ENCODE measurements at places on chromosomes 4 and X.

GRCh38 chrX:132033166-132033565 lies 10.1 kb downstream of the STK26 start:
- no peak for DNase-seq

- no peak for DNase-seq
Measured at GRCh38 chr4:128715616-128716015, 93.9 kb upstream of the JADE1 start.

GRCh38 chrX:78326401-78326800 lies 1.0 kb downstream of the CYSLTR1 start:
- DNase-seq = no peak

GRCh38 chr4:147530723-147531122 lies 49.8 kb downstream of the EDNRA start:
- no peak for DNase-seq

DNA sequence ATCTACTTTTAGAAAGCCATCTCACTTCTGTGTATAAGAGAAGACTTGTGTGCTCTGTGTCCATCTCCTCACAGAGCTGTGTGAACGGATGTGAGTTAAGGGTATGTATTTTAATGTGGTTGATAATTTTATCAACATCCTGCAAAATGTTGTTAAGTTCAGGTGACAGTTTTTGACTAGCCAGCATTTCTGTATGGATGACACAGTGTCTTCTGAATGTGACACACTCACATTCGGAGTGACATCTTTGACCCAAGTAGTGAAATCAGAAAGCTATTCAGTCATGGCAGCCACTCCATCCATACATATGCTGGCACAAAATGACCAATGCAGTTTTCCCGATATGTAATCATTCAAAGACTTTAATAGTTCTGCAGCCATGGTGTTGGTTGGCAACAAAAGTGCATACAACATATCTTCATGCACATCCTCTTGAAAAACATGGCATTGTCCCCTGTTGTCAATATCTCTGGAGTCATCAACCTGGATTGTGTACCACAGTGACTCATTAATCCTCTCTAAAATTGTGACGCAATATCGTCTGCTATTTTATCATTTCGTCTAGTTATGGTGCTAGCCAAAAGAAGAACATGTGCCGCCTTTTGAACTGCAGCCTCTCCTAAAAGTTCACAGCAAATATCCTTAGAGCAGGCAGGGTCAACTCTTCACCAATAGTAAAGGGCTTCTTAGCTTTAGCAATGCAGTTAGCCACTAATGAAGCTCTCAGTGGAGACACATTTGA lies 6.8 kb upstream of the FGF2 start:
- DNase-seq = no peak

- no peak for DNase-seq
Measured at GRCh38 chr4:163949976-163950601, 455.6 kb downstream of the TMA16 start.

- no peak for DNase-seq
Measured at GRCh38 chr4:86497980-86498862, 95.9 kb upstream of the PTPN13 start.

DNA sequence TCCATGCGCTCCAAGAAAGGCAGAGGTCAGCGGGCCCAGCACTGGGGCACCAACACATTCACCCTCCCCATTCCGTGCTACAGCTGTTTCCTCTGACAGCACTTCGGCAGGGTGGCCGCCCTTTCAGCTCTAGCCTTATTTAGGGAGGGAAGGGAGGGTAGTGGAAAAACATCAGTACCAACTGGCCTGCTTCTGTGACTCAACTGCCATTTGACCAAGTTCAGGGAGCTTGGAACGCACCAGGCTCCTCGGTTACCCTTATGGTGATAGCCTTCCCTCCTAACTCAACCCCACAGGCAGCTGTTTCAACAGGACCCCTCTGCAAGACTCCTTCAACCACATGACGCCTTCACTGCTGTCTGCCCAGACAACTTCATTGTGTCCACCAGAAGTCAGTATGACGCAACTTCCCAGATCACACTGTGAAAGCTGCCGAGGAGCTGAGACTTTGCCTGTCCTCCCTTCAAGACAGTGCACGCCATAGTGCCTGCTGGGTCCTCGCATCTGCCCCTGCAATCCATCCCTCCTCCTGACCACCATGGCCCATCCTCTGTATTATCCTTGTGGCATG lies 132.2 kb downstream of the AFAP1 start:
- no peak for DNase-seq

DNA sequence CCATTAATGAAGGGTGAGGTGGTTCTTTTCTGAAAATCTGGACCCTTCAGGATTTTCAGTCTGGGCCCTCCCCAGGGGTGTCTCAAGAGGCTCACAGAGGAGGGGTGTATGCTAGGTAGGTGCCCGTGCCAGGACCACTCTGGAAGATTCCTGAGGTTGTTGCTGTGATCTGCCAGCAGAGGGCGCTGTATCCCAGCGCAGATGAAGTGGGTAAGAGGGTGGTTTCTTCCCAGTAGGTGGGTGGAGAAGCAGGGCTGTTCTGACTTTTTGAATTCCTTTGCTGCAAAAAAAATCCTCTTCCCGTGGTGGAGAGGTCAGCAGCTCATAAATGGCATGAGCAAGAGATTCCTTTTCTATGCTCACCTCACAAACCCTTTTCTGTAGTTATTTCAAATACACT lies 51.1 kb downstream of the SCML1 start:
- DNase-seq = no peak

DNA sequence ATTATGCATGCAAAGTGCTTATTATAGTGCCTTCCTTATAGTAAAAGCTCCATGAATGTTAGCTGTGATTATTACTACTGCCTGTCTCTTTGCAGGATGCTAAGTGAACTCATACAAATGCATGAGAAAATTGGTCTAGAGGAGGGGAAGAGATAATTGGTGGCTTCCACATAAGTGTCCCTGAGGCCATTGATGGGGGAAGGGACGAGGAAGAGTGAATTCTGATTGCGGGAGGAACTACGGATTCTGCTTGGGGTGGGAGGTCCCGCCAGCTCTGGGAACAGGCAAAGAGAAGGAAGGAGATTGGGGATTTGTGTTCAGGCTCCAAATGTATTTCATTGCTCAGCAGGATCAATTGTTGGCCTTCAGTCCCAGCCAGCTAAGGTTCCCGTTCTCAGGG lies 11.6 kb upstream of the ARHGAP36 start:
- no peak for DNase-seq

DNA sequence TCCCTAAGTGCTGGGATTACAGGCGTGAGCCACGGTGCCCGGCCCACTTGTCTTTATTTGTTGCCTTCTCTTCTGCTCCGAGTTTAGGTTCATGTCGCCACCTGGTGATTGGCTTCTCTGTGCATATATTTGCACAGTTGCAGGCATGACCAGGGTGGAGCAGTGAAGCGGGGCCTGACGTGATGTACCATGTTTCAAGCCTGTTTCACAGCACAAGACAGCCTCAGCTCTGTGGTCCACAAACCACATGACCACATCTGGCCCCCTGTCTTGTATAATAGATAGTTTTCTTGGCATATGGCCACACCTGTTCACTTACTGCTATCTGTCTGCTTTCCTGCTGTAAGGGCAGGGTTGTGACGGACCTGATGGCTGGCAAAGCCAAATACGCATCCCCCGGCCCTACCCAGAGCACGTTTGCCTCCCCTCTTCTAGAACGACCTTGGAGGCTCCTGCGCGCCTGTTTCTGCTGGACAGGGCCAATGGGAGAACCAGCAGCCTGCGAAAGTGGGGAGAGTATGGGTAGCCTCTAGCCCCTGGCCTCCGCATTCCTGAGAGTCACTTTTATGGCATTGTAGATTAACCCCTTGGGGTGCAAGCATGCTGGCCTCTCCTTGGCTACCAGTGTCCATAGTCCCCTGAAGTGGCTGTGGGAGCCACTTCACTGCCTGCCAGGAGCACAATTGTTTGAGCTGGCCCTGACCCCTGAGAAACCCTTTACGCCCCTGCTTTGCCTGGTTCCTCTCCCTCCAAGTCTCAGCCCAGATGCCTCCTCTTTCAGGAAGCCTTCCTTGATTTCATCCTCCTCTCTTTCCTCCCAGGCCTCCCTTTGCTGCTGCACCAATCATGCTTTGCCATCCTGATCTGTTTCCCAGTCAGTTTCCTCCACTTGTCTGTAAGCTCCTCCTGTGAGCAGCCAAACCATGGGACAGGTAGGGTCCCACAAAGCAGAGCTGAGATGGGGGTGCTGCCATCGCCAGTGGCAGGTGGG lies 6.0 kb upstream of the SH3TC1 start:
- no peak for DNase-seq

- DNase-seq = no peak
Measured at GRCh38 chr4:125677665-125678307, 363.0 kb downstream of the FAT4 start.

DNA sequence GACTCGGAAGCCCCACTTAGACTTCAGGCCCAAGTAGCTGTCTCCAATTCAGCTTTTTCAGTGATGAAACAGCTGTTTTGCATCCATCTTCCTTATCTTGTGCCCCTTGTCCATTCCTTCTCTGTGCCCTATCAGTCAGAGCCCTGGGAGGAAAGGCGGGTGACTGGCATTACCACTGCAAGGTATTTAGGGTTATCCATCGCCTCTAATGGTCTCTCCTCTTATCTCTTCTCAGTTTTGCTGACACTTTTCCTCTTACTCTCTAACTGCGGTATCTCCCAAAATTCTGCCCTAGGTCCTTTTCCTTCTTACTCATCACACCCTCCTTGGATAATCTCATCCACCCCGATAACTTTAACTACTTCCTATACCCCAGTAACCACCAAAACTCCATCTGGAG lies 13.7 kb downstream of the GAB3 start:
- DNase-seq = no peak

GRCh38 chrX:63434665-63435064 lies 83.5 kb upstream of the SPIN4 start:
- no peak for DNase-seq

DNA sequence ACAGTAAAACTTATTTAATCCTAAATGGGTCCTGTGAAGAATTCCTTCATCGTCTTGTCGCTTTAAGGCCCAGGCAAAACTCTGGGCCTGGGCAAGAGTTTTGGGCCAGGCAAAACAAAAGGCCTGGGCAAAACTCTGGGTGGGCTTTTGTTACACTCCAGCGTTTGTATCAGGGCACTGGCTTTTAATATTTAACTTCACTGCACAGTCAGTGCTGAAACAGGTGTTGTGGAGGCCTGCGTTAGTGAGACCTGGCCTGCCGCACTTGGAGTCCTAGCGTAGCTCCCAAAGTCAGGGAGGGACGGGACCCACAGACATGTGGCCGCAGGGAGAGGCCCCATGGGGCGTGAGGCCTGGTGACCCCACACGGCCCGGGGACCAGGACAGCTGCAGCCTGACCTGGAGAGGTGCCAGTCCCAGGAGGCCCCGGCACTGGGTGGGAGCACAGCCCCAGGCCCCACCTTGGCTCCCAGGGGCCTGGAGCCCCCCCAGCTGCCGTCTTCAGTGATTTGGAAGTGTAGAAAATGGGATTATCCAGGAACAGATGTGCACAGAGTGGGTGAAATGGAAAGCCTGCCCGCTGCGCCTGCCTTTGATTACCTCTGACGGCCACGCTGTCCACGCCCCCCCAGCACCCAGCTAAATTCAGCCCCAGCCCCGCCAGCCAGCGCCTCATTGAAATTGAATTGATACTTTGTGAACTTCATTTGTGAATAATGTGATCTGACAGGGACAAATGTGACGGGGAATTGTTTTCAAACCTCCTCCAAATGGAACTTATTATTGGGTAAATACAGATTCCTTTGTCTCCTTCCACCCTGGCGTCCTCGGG lies 132.9 kb upstream of the NKX1-1 start:
- no peak for DNase-seq

DNA sequence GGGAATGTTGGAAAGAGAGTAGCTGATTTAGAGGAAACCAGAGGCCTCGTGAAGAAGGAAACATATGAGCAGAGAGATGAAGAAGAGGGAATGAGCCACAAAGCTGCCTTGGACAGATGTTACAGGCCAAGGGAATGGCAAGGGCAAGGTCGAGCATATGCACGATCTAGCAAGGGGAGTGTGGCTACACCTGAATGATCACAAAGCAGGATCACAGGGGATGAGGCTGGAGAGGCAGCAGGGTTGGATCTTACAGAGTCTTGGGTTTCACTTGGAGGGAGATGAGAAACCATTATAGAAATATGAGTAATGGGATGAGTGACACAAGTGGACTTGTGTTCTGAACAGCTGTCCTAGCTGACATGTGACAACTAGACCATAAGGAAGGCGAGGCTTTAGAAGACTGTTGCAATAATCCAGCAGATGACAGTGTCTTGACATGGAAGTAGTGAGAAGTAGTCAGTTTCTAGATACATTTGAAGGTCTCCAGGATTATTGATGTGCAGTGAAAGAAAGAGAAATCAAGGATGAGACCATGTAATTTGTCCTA lies 58.7 kb downstream of the RASGEF1B start:
- DNase-seq = no peak

DNA sequence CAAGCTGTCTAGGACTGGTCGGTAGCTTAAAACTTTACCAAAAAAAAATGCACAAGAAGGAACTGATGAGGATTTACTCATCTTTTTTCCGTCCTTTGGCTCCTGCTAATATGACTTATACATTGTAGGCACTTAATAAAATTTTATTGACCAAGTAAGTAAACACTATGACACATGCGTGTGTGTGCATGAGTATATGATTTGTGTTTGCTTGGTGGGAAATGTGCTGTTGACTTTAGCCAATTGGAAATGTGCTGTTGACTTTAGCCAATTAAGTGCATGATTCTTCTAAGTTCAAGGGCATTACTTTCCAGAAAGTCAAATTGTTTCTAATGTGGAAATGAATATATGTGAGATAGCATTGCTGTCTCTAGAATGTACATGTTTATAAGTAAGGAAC lies 78.3 kb downstream of the FIP1L1 start:
- no peak for DNase-seq

- DNase-seq = no peak
Measured at GRCh38 chr4:129994715-129995114, 898.8 kb downstream of the C4orf33 start.

- no peak for DNase-seq
Measured at GRCh38 chr4:181784881-181785280, 458.3 kb upstream of the TENM3 start.

- DNase-seq = no peak
Measured at GRCh38 chr4:184347251-184348239, 126.8 kb downstream of the IRF2 start.

GRCh38 chr4:54908763-54909162 lies 216.6 kb downstream of the KDR start:
- DNase-seq = no peak

GRCh38 chr4:7803992-7804755 lies 135.5 kb downstream of the AFAP1 start:
- DNase-seq = peak; percentile 56

DNA sequence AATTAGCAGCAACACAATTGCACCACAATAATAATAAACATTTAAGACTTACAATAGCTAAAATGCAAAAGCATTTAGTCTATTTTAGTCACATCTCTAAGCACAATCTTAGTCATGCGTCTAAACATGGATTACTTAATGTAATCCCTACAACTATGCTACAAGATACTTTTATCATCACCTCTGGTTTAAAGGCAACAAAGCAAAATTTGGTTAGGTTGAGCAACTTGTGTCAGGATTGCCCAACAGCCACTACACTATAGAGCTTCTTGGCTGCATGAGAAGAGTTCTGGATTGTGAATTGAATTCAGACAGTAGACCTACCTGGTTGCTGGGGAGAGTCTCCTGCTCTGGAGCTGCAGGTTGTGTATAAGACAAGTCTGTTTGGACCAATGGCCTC lies 146.5 kb upstream of the PUDP start:
- DNase-seq = no peak

- no peak for DNase-seq
Measured at GRCh38 chrX:96685210-96686099, 813 bp downstream of the DIAPH2 start.
